ENCODE measurements at places on chromosomes 6 and 20. TPM values are rescaled to one million over a fixed set of nuclear protein-coding genes. Genes with fewer than 3 reads are reported as not detected.

GSTA3 gene
- not detected for total RNA-seq

- H3K4me1 ChIP-seq, result no peaks in the 10 kb centered on the region
- H3K36me3 ChIP-seq, result no peaks in the 10 kb centered on the region
- no peak overlapping the region for H3K4me3 ChIP-seq
These were observed 208.6 kb upstream of the RNF217 start for GRCh38 chr6:124753562-124754105.

DNA sequence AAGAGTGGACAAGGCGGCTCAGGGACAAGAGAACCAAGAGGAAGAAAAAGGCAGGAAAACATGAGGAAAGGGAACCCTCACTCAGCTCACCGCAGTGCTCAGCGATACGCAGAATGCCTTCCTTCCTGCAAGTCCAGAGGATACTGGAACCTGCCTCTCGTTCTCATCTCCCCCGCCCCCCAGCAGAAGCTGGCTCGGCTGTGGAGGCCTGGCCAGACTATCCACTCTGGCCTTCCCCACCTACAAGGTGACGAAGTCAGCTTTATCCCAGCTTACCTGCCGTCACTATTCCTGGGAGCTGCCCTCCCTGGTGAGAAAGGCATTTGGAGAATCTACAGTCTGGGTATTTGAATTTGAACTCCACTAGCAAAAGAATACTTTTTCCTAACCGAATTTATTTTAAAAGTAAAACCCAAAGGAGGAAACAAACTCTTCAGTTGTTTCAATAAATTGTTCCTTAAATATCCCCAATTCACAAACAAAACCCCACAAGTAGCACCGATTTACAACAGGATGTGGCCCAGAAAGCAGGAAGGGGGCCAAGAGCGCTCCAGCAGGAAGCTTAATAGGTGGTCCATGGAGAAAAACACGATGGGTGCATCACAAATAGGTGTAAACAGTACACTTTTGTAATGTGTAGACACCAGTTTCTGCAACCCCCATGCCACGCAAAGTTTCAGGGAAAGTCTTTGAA, 2.1 kb upstream of the DIDO1 start:
- peaks cover 9% of the 10 kb centered on the region for H3K36me3 ChIP-seq
- peaks cover 60% of the 10 kb centered on the region for H3K4me1 ChIP-seq
- peak overlapping the region; percentile 61 for H3K4me3 ChIP-seq
- H3K27ac ChIP-seq, result peak overlapping the region; percentile 73
- DNase-seq, result no peak
- no peaks in the 10 kb centered on the region for H3K27me3 ChIP-seq

GRCh38 chr20:36644032-36644705, 1.8 kb downstream of the SLA2 start:
- no peak overlapping the region for H3K27ac ChIP-seq
- no peaks in the 10 kb centered on the region for H3K27me3 ChIP-seq
- H3K4me1 ChIP-seq, result no peaks in the 10 kb centered on the region
- no peak for DNase-seq
- no peaks in the 10 kb centered on the region for H3K36me3 ChIP-seq

DNA sequence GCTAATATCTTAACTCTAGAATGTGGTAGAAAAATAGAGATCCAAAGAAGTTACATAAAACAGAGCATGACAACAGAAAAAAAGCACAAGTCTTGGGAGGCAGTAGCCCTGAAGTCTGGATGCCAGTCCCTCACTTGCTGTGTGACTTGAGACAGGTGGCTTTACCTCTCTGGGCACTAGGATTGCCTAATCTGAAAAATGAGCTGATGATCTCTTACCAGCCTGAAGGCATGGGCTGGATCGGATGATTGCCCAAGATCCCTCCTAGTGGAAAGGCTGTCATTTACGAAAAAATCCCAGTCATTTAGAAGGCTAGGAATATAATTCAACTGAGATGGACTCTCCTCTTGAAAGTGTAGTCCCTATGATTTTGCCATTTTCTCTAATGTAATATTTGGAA, 10.9 kb upstream of the GCM1 start:
- DNase-seq, result no peak
- H3K27ac ChIP-seq, result no peak overlapping the region
- no peaks in the 10 kb centered on the region for H3K36me3 ChIP-seq
- no peaks in the 10 kb centered on the region for H3K4me1 ChIP-seq

DNA sequence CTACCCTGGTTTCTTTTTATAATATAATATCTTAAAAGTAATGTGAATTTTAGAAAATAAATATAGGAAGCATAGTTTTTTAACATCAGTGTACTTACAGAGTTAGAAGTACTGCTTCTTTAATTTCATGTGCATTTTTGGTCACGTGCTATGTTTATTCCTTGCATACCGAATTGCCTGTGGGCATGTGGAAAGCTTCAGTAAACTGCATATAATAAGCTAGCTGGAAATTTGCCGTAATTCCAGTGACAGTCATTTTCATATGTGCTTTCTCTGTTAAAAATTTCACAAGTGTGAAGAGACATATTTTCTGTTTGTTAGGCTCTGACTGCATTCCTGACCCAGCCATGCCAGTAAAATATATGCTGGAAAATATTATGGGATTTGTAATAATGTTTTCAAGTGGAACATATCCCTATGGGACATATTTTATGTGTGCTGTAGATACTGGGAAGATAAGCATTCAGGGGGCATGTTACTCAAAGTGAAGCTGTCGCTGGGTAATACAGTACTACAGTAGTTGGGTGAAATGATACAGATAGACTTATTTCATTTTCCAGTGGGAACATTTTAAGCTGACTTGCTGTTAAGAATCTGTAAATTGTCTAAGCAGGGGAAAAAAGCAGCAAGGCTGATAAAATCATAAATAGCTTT, 616.7 kb downstream of the FRK start:
- DNase-seq, result no peak
- no peaks in the 10 kb centered on the region for H3K36me3 ChIP-seq
- H3K4me1 ChIP-seq, result no peaks in the 10 kb centered on the region
- H3K27me3 ChIP-seq, result no peaks in the 10 kb centered on the region
- no peak overlapping the region for H3K4me3 ChIP-seq

- no peak for DNase-seq
- H3K36me3 ChIP-seq, result no peaks in the 10 kb centered on the region
These were observed 1289.3 kb downstream of the HACE1 start for GRCh38 chr6:103570431-103570830.

DNA sequence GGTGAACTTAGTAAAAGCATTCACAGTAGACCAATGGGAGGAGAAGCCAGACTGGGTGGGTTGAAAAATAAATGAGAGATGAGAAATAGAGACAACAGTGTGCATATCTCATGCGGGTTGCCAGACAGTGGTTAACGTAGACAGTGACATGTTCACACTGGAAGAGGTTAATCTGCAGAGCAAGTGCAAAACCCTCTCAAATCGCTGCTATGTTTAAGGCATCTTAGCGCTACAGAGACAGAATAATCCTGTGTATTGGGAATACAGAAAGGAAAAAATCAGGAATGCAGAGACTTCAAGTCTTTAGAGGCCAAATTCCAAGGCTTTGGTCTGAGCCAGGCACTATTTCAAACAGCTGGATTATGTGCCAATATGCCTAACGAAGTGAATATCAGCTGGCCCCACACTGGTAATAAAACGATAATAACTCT, 107.1 kb downstream of the TSHZ2 start:
- no peak for DNase-seq
- no peaks in the 10 kb centered on the region for H3K36me3 ChIP-seq
- no peaks in the 10 kb centered on the region for H3K4me1 ChIP-seq
- no peak overlapping the region for H3K4me3 ChIP-seq

- no peaks in the 10 kb centered on the region for H3K36me3 ChIP-seq
- H3K4me3 ChIP-seq, result peak overlapping the region; percentile 61
These were observed 6.3 kb downstream of the ZMYND8 start for GRCh38 chr20:47350181-47350550.

GRCh38 chr6:16388488-16388887, 150.1 kb downstream of the GMPR start:
- no peaks in the 10 kb centered on the region for H3K36me3 ChIP-seq
- peaks cover 31% of the 10 kb centered on the region for H3K4me1 ChIP-seq
- no peak for DNase-seq
- no peak overlapping the region for H3K4me3 ChIP-seq
- no peak overlapping the region for H3K27ac ChIP-seq

- no peak overlapping the region for H3K27ac ChIP-seq
- no peaks in the 10 kb centered on the region for H3K36me3 ChIP-seq
- no peaks in the 10 kb centered on the region for H3K4me1 ChIP-seq
- no peak for DNase-seq
These were observed 264.7 kb upstream of the SPTLC3 start for GRCh38 chr20:12744037-12744436.

DNA sequence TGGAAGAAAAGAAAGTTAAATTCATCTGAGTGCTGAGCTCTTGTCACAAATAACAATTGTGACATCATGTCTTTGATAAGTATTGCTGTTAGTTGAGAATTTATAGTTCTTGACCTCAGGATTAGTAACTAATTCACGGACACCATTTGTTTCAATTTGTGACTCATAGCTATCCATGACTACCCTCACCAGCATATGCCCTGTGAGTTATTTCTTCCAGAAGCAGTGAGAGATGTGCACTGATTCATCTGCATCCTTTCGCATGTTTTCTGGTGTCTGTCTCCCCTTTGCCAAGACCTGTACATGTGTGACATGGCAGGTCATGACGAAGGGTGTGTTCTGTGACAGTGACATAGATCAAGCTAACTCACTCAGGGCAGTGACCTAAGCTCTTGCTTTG, 86.9 kb downstream of the SOBP start:
- peaks cover 4% of the 10 kb centered on the region for H3K36me3 ChIP-seq
- DNase-seq, result no peak
- no peak overlapping the region for H3K4me3 ChIP-seq
- H3K4me1 ChIP-seq, result no peaks in the 10 kb centered on the region
